ENCODE measurements at places on chromosomes 5 and 9. TPM values are rescaled to one million over a fixed set of nuclear protein-coding genes. Genes with fewer than 3 reads are reported as not detected.

Gene IFNA14
- not detected for total RNA-seq

Gene PCDHB12
- total RNA-seq: not detected

Gene PCDHA5
- not detected for total RNA-seq

Gene PCDHB3
- total RNA-seq: not detected
